ENCODE measurements at places on chromosomes 3 and 15.

DNA sequence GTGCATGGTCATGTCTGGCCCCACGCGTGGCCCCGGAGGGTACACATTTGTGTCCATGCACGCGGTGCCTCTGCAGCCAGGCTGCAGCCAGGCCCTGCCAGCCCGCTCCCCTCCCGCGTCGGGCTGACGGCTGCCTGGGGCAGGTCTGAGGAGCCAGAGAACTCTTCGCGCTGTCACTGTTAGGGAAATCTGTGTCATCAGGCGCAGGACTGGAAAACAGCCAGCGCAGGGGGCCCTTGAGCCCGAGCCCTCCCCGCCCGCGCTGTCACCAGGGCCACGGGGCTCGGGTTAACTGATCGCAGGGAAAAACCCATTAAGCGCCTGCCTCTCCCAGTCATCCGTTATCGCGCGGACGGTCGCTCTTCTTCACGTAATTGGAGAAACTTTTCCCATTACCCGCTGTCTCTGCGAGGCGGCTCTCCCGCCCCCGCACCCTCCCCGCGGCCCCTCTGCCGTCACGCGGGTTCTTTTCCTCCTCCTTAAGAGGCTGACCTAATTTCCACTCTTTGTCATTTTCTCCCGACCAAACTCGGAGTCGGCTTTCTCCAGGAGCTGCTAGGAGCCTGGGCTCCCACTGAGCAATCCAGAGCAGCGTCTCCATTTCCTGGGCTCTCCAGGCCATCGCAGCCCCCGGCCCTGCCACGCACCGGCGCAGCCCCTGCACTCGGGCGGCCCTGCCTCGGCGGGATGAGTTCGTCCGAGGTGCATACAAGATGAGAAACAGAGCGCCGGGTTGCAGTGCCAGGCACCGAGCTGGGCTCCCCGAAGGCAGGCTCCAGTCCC is 57.5 kb upstream of the PRR23E start:
- DNase-seq, result no peak

- DNase-seq, result no peak
Measured at GRCh38 chr15:27441120-27441519, 470.1 kb downstream of the GABRG3 start.

- DNase-seq, result no peak
Measured at GRCh38 chr3:191809326-191809949, 348.5 kb downstream of the PYDC2 start.

GRCh38 chr15:58212909-58213526 is 74.8 kb downstream of the AQP9 start:
- DNase-seq, result no peak

DNA sequence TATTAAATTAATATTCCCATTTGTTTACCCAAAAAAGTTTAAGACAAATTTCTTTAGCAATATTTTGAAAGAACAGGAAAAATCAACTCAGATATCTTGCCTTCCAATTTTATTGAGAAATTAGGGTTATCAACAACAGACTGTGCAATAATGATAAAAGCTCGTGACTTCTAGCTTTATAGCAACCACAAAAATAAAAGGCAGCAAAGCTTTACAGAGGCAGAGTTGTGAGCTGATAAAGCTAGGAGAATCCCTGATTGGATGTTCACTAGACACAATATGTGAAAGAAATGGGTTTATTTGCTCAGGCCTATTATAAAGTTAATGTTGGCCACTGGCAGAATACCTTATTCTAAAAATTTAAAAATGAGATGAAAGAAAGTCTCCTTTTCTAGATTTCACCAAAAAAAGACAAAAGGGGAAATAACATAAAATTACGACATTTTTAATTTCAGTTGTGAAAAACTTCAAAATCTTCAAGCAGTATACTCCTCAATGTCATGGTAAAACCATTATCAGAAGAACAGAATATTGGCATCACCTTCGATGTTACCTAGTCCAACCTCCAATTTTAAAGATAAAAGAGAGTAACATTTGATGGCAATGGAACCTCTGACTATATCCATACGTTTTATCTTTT is 2.8 kb downstream of the VPS13C start:
- no peak for DNase-seq

- DNase-seq, result no peak
Measured at GRCh38 chr15:29937956-29938355, 115.7 kb upstream of the TJP1 start.

GRCh38 chr3:46717447-46718231 is at the start of gene PRSS50:
Gene PRSS50, minus strand, starts transcription at chr3:46717869. Its CDS starts 45 bp downstream, at chr3:46717824.
- peak; percentile 36 for DNase-seq

DNA sequence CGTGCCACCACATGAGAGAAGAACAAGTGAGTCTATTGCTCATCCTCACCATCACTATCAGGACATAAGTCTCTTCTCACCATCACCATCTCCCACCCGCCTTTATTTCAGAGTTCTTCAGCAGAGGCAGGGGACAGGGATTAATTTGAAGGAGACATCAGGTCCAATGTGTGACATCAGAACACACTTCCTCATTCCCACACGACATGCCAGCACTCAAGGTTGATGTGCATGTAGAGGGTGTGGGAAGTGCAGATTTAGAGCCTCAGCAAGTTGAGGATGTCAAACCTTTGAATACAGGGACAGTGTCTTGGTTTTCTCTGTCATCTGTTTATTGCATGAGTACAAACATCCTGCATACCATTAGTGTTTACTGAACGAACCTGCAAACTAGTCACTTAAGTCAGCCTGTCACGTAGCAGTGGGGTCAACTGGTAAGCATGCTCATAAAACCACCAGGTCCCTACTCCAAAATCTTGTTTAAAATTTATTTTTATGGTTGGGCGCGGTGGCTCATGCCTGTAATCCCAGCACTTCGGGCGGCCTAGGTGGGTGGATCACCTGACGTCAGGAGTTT is 104.4 kb downstream of the MYLK start:
- DNase-seq, result no peak

DNA sequence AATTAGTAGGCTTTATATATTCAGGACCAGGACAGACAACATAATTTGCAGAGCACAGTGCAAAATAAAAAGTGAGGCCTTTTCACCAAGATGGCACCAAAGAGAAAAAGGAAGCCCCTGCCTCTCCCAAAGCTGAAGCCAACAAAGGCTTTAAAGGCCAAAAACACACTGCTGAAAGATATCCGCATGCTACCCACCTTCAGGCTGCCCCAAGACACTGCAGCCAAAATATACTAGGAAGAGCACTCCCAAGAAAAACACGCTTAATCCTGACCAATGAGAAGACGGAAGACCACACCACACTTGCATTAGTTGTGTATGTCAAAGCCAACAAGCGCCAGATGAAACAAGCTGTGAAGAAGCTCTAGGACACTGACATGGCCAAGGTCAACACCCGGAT is 38.0 kb downstream of the PIK3CB start:
- DNase-seq, result no peak

DNA sequence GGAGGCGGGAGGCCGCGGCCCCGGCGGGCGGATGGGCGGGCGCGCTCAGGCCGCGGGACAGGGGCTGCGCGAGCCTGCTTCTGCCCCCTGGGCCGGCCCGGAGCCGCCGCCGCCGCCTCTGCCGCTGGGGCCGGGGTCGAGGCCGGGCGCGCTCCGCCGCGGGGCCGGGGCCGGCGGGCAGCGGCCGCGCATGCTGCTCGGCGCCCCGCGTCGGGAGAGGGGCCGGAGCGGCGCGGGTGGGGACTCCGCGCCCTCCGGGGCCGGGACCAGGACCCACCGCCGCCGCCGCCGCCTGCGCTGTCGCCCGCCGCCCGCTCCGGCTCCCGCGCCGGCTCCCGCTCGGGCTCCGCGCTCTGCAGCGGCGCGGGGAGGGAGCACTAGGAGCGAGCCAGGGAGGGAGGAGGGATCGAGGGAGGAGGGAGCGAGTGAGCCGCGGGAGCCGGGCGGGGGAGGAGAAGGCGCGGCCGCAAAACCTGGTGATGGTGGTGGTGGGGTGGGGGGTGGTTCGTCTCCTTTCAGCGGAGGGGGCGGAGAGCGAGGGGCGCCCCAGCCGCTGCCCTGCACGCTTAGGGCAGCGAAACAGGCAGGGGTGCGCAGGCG is at the start of gene LINGO1:
Gene LINGO1, minus strand, starts transcription at position 379 of the 600 bp plus-strand sequence. CDS start 597 bp downstream, outside the sequence.
- no peak for DNase-seq

GRCh38 chr3:57094575-57094974 is 34.1 kb downstream of the SPATA12 start:
- DNase-seq, result no peak

DNA sequence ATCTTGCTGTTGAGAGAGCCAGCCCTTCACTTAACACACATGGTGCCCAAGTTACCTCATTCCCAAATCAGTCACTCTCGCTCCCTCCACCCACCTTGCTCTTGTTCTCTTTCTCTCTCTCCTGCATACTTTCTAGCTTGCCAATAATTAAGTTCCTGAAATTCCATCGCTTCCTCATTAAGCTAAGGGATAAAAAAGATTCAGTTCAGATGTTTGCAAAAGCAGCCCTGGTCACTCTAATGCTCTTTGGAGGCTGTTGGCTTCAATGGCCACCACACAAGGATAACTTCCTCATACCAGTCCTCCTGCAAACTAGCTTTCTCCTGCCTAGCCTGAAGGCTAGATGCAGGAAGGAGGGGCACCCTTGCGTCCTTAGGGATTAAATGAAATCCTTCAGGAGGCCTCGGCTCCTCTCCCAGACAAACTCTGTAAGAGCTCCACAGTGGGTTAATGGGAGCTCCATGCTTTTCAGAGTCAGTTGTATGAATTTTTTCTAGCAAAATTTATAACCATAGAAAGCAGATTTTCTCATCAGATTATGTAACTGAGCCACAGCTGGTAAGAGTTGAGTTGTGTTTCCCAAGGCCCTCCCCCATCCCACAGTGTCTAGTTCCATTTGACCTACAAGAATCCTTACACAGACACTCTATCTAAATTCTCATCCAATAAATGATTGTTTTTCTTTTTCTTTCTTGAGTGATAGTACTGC is 176.6 kb upstream of the TRIM42 start:
- no peak for DNase-seq

DNA sequence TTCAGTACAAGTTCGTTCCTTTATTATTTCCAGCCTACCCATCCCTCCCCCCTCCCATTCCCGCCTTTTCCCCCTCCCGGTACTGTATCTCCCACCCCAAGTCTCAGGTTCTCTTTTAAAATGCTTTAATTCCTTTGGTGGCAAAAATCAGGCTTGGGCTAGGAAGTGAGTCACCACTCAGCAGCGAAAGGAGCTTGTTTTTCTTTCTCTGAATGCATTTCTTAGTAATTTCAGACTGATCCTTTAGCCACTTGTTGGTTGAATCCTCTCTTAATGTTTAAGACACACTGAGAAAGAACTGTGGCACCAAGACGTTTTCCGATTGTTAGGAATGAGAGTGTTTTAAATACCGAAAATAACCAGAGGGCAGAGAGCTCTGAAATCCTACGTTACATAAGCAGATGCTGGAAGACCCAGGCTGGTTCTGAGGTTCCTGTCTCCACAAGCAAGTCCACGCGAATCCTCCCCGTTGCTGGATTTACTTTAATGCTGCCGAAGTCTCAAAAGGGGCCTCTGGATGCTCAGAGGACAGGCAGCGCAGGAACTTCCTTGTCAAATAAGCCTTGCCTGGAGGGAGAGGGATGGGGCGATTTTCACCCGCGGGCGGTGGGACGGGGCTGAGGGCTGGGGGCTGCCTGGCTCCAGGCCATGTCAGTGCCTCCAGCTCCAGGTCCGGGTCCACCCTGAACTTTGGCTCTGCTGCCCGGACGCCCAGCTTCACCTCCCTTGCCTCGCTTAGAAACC is 854 bp upstream of the COL8A1 start:
- DNase-seq, result no peak

GRCh38 chr3:194806991-194807630 is 121.4 kb downstream of the FAM43A start:
- DNase-seq, result no peak
